Smooth muscle cell of bladder (primary cell): ENCODE measurements at places on chromosomes 11 and 22. TPM values are rescaled to one million over a fixed set of nuclear protein-coding genes. Genes with fewer than 3 reads are reported as not detected.

The MMP1 gene
- 88.8 and 655 TPM in 2 replicates for total RNA-seq

The CBLIF gene
- not detected in 2 replicates for total RNA-seq

The OR52I2 gene
- not detected in 2 replicates for total RNA-seq

The CARD10 gene
- total RNA-seq = 1.1 and 1.5 TPM in 2 replicates

The CTTN gene
- 410 and 500 TPM in 2 replicates for total RNA-seq

The HORMAD2 gene
- under 0.01 TPM in 1 of 2 replicates, not detected in the other for total RNA-seq

The MAJIN gene
- not detected in 2 replicates for total RNA-seq

The OR52N4 gene
- not detected in 2 replicates for total RNA-seq

The NNMT gene
- total RNA-seq = 1,567 and 1,637 TPM in 2 replicates

The ART5 gene
- total RNA-seq = 0.37 TPM in 1 of 2 replicates, not detected in the other

The TMEM184B gene
- 12.9 and 20.5 TPM in 2 replicates for total RNA-seq

The OR4X2 gene
- total RNA-seq = not detected in 2 replicates

The ATG13 gene
- total RNA-seq = 75.1 and 75.2 TPM in 2 replicates

The FIBIN gene
- 51.4 and 136 TPM in 2 replicates for total RNA-seq

The RFPL3 gene
- total RNA-seq = not detected in 2 replicates

The TSKU gene
- 14.1 and 19.5 TPM in 2 replicates for total RNA-seq

The CBX6 gene
- 27.6 and 40.1 TPM in 2 replicates for total RNA-seq

The ADM gene
- total RNA-seq = 177 and 267 TPM in 2 replicates

The CARNS1 gene
- total RNA-seq = under 0.01 and 0.09 TPM in 2 replicates

The OR10D3 gene
- not detected in 2 replicates for total RNA-seq

The POU2AF3 gene
- 0.14 TPM in 1 of 2 replicates, not detected in the other for total RNA-seq

The MMP3 gene
- total RNA-seq = 7.5 and 118 TPM in 2 replicates

The SEC14L6 gene
- total RNA-seq = 0.14 and 0.18 TPM in 2 replicates

The MMP8 gene
- total RNA-seq = under 0.01 TPM in 1 of 2 replicates, not detected in the other

The SYT12 gene
- 0.14 and 0.55 TPM in 2 replicates for total RNA-seq

The LRRC32 gene
- 15.9 and 66.8 TPM in 2 replicates for total RNA-seq

The OR4C5 gene
- not detected in 2 replicates for total RNA-seq

The FAM181B gene
- total RNA-seq = under 0.01 TPM in 1 of 2 replicates, not detected in the other

The OR4A16 gene
- total RNA-seq = not detected in 2 replicates

The POU2AF2 gene
- not detected in 2 replicates for total RNA-seq

The SHISAL1 gene
- 17.5 and 26.6 TPM in 2 replicates for total RNA-seq
